AG08396 (cell line): ENCODE measurements at places on chromosomes 1 and 21.

- DNase-seq: no peak
Measured at GRCh38 chr1:9250411-9251381, 16.1 kb downstream of the H6PD start.

- DNase-seq: no peak
Measured at GRCh38 chr21:14523234-14523633, 22.9 kb downstream of the SAMSN1 start.

DNA sequence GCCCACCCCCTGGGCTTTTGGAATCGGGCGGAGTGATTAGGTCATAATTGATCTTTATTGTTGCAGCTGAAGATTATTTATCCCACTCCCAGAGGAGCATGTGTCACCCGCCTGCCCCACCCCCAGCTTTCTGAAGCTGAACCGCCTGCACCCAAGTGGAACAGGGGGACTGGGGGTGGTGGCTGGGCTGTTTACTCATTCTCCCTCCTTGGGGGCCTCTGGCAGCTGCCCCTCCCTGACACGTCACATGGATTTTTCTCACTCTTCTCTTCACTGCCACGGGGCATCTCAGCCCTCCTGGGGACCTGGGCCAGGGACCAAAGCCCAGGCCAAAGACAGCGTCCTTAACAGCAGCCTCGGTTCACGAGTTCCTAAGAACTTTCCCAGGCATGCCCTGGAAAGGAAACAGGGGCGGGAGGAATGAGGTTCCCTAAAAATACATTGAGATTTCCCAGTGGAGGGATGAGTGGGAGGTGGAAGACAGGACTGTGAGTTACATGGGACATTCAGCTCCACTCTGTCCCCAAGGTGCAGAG is 31.6 kb upstream of the SOX13 start:
- no peak for DNase-seq

GRCh38 chr1:235147269-235147668 is 13.8 kb downstream of the RBM34 start:
- no peak for DNase-seq

DNA sequence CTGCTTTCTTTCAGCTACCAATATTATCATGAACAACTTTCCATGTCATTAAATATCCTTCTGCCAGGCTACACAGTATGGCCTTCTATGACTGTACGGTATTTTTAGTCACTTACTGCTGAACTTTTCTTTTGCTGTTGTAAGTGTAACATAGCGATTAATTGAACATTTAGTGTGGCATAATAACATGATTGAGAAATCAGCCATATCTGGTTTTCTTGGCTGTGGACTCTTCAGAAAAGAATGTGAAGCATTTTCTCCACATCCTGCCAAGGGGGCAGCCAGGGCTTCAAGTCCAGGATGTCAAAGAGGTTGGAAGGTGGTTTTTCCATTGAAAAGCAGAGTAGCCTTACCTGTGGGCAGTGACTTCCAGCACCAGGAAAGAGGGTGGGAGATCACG is 8.8 kb upstream of the AHCYL1 start:
- peak; percentile 59 for DNase-seq

GRCh38 chr1:153841463-153841994 is 66.3 kb downstream of the SLC27A3 start:
- no peak for DNase-seq

GRCh38 chr1:232578651-232579195 is 51.2 kb downstream of the SIPA1L2 start:
- no peak for DNase-seq

DNA sequence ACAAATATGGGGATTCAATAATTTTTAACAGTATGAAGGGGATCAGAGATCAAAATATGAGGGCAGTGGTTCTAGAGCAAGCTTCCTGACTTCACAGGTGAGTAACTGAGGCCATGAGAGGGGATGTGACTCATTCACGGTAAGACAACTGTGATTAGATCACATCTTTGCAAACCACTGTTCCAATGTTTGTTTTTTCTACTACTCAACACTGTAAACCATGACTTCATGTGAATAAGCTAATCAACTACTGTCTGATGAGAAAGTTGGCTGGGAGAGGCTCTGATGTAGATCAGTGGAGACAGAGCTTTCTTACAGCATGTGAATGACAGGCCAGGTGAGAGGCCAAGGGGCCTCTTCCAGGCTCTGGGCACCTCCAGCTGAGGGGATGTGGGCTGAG is 84.7 kb downstream of the BRINP2 start:
- no peak for DNase-seq

DNA sequence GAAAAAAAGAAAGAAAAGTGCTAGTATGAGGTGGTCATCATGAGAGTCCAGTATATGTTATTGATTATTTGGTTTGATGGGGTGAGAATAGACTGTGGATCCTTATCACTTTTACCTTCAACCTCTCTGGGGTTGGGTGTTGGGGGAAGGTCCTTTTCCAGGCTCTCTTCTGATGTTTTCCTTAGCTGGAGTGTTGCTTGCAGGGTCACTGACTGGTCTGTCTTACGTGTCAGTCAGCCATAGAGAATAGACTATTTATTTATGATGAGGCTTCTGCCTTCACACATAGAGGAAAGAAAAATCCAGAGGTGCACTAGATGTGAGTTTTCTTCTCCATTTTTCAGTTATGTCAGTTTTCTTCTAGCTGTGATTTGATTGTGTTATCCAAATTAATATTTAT is 36.5 kb downstream of the MAP3K21 start:
- DNase-seq: no peak

DNA sequence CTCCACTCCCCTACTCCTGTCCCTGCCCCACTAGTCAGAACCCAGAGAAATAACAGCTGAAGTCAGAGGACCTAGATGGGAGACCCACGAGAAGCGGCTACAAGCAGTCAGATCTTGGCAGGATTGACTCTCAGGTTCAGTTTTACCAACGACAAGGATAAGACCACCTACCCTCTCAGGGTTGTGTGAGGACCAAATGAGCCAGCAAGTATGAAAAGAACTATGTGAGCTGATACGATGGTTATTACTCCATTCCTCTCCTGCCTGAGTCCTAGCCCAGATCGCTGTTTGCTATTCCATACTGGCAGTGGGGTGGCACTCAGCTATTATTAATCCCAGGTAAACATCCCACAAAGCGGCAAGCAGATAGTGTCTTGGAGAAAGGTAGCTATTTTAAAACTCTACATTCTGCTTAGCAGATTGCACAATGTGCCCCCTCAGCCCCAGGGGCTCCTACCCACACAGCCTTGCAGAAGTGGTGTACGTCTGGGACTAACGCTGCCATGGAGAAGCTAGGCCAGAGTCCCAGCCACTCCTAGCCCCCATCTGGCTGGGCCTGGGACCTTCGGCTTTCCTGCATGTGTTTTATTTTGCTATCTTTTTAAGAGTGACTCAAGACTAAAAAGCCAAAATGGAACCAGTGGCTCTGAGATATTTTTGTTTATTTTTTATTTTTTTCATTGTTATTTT is 58.9 kb downstream of the CD46 start:
- no peak for DNase-seq

DNA sequence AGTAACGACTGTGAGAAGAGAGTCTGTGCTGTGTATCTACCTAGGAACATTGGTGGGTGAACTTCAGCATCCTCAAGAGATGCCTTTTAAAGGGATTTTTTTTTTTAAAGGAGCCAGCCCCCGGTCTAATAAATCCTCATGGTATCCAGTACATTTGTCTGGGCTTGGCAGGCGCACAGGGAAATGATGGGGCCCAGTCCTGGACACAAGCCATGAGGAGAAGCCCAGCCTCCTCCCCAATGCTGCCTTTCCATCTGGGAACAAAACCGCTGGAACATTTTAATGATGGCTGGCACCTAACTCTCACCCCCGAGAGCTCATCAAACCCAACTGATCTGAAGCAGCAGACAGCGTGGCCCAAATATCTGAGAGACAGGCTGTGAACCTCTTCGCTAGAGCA is 64.2 kb downstream of the ACOT7 start:
- DNase-seq: peak; percentile 35

DNA sequence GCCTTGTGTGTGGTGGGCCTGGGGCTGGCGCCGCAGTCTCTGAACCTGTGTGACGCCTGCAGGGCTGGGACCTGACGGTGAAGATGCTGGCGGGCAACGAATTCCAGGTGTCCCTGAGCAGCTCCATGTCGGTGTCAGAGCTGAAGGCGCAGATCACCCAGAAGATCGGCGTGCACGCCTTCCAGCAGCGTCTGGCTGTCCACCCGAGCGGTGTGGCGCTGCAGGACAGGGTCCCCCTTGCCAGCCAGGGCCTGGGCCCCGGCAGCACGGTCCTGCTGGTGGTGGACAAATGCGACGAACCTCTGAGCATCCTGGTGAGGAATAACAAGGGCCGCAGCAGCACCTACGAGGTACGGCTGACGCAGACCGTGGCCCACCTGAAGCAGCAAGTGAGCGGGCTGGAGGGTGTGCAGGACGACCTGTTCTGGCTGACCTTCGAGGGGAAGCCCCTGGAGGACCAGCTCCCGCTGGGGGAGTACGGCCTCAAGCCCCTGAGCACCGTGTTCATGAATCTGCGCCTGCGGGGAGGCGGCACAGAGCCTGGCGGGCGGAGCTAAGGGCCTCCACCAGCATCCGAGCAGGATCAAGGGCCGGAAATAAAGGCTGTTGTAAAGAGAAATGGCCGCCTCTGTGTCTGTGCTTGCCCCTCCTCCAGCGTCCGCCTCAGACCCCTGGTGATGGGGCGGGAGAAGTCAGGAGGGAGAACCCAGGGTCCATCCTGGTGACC is 788 bp downstream of the ISG15 start:
- DNase-seq: no peak

DNA sequence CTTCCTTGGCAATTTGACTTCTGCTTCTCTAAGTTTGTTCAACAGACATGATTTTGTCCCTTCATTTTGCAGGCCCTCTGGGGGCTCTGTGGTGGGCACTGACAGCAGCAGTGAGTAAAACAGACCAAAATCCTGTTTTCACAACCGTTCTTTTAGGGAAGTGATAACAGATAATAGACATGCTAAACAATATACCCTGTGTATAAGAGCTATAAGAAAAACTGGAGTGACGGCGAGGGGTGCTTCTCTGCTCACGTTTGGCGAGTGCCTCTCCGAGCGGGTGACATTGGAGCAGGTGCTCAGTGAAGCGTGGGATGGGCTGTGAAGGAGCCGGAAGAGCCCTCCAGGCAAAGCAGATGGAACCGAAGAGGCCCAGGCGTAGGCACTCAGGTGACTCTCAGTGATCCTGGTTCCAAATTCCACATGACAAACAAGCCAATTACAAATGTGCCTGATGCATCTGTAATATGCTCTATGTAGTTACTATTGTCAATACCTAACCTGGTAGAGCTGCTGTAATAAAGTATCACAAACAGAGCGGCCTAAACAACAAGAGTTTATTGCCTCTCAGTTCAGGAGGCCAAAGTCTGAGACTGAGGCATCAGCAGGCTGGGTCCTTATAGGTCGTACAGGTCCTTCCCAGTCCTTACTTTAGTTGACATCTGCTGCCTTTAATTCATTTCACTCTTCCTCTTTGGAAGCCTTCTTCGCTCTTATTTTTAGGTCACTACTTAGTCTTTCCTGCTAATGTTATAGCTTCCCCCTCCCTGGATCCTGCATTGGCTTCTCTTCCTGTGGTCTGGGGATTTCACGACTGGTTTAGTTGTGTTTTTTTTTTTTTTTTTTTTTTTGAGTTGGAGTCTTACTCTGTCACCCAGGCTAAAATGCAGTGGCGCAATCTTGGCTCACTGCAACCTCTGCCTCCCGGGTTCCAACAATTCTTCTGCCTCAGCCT is 20.1 kb downstream of the OR2B11 start:
- no peak for DNase-seq
